ENCODE measurements at places on chromosomes 3 and 15. TPM values are rescaled to one million over a fixed set of nuclear protein-coding genes. Genes with fewer than 3 reads are reported as not detected.

Gene GOLGA8G
- not detected for total RNA-seq

Gene NOX5
- total RNA-seq = not detected

Gene CLK3
- 43.0 TPM for total RNA-seq

Gene SCG5
- total RNA-seq = 2.5 TPM

Gene MUSTN1
- 1.4 TPM for total RNA-seq

Gene VWA5B2
- not detected for total RNA-seq

Gene EPB42
- not detected for total RNA-seq

Gene ZNF860
- total RNA-seq = 1.5 TPM

GRCh38 chr3:125002414-125003368 lies 53.1 kb downstream of the HEG1 start:
- no peak overlapping the region for H3K4me3 ChIP-seq
- no peak for DNase-seq
- peaks cover 47% of the 10 kb centered on the region for H3K36me3 ChIP-seq
- H3K27ac ChIP-seq = no peak overlapping the region
- H3K27me3 ChIP-seq = no peaks in the 10 kb centered on the region

DNA sequence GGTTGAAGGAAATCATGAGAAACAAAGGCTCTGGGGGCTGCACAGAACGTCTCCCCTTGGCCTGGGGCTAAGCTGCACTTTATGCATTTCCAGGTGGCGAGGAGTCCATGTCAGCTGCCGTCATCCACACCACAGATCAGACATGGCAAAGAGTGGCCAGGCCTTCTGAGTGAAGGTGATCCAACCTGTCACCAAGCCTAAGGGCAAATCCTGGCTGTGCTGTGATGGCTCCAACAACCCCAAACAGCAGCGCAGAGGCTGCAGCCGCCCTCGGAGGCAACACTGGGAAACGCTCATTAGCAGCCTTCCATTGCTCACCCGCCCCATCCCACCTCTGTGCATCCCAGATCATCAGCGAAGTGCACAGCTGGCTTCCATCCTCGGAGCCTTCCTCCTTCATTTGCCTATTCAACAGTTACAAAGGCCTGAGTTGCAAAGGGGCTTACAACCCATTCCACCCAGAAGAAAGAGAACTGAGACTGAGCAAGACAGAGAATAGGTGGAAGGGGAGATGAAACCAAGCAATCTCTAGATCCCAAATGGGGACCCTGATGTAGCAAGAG lies 55.7 kb downstream of the SRGAP3 start:
- DNase-seq = no peak
- H3K4me3 ChIP-seq = no peak overlapping the region
- H3K36me3 ChIP-seq = no peaks in the 10 kb centered on the region

- H3K27ac ChIP-seq = no peak overlapping the region
- no peak for DNase-seq
- peaks cover 36% of the 10 kb centered on the region for H3K4me1 ChIP-seq
- H3K27me3 ChIP-seq = no peaks in the 10 kb centered on the region
- H3K4me3 ChIP-seq = no peak overlapping the region
Observed at GRCh38 chr3:29601861-29602585, 321.2 kb downstream of the RBMS3 start.

DNA sequence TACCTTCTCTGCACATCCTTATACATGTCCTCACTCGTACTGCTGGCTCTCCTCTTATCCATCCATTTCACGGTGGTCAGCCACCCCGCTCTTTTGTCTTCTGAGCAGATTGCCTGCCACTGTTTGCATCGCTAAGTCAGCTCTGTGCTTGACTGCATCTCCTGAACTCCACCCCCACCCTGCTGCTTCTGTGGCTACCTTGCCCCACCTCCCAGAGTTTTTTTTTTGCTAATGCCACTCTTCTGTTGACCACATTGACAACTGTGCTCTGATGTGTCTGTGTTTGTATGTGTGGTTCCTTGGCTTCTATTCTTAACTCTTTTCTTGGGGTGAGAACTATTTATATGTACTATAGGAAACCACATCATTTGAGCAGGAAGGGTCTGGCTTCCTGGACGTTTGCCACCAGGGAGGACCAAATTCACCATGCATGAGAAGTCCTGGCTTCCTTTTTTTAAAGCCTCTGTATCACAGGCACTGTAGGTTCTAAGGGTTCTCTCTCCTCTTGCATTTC lies 12.8 kb upstream of the MTMR10 start:
- H3K4me1 ChIP-seq = peaks cover 4% of the 10 kb centered on the region
- H3K27me3 ChIP-seq = no peaks in the 10 kb centered on the region

DNA sequence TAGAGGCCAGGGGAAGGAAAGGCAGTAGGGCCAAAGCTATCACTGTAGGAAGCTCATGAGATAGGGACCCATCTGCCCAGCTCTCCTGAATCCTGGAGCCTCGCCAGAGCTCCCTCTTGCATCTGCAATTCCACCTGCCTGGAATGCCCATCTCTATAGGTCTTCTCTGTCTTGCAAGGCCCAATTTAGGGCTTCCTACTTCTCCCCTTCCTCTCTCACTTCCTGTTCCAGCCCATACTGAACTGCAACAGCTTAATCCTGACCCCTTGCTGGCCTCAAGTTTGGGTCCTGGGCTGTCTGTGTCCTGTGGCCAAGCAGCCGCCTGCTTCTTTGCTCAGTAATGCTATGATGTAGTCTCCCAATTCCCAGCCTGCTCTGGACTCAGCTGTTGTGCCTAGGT lies 3.6 kb upstream of the PTPN23 start:
- H3K4me3 ChIP-seq = no peak overlapping the region
- H3K27me3 ChIP-seq = no peaks in the 10 kb centered on the region
- no peak overlapping the region for H3K27ac ChIP-seq
- H3K4me1 ChIP-seq = peaks cover 20% of the 10 kb centered on the region
- no peak for DNase-seq

DNA sequence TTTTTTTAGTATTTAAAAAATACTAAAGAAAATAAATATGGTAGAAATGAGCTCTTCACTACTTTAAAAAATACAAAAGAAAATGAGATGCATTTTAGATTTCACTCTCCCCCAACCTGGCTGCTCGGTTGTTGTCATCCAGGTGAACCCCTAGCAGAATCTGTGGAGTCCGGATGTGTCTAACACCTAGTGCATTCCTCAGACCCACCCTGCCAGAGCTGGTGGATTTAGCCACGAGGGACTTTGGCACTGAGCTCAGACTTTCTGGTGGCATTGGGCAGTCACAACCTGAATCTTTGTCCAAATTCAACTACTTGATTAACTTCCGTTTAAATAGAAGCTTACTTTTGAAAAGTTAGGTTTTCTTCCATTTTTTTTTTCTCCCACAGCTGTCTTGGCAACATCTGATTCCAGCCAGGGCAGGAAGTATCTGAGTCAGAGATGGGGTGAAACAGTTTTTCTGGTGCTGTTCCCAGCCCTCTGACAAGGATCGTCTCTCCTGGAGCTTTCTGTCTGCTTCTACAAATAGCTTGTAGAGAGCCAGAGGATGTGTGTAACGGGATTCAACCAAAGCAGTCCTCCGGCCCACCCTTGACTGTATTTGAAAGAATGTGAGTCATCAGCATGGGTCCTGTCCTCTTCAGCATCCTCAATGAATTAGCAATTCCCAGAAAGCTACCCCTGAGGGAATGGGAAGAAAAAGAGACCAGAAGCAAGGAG lies 301.8 kb upstream of the MCTP2 start:
- no peaks in the 10 kb centered on the region for H3K27me3 ChIP-seq
- H3K4me1 ChIP-seq = peaks cover 13% of the 10 kb centered on the region
- H3K4me3 ChIP-seq = peak overlapping the region; percentile 3
- DNase-seq = no peak

GRCh38 chr3:59811160-59811559 lies 761.3 kb upstream of the CFAP20DC start:
- no peak overlapping the region for H3K27ac ChIP-seq
- no peak overlapping the region for H3K4me3 ChIP-seq
- peaks cover 51% of the 10 kb centered on the region for H3K4me1 ChIP-seq
- no peak for DNase-seq

- no peaks in the 10 kb centered on the region for H3K36me3 ChIP-seq
- H3K4me3 ChIP-seq = no peak overlapping the region
- no peak overlapping the region for H3K27ac ChIP-seq
- H3K27me3 ChIP-seq = peaks cover 9% of the 10 kb centered on the region
- no peak for DNase-seq
Observed at GRCh38 chr3:76687019-76687418, 352.9 kb upstream of the ROBO2 start.

DNA sequence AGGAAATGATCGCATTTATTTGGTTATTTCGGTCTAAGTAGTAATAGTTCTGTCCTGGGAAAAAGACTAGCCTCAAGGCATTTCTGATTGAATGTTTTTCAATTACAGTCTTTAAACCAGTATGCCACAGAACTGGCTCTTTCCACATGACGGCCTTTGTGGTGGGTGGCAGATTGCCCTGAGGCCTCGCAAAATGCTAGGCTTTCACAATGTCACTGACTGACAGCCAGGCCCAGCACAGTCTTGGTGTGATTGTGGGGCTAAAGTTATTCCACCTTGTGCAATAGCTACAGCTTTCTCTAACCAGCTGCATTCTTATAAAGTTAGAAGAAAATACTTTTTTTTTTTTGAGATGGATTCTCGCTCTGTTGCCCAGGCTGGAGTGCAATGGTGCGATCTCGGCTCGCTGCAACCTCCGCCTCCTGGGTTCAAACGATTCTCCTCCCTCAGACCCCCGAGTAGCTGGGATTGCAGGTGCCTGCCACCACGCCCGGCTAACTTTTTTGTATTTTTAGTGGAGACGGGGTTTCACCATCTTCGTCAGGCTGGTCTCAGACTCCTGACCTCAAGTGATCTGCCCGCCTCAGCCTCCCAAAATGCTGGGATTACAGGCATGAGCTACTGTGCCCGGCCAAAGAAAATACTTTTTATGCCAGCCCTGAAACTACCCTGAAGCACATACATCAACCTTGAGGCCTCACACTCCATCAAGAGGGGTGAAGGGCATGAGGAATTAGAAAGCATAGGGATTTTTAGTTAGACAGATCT lies 2.5 kb upstream of the ADIPOQ start:
- peak overlapping the region; percentile 83 for H3K27ac ChIP-seq
- peaks cover 19% of the 10 kb centered on the region for H3K4me1 ChIP-seq
- H3K27me3 ChIP-seq = peaks cover 5% of the 10 kb centered on the region
- DNase-seq = no peak

GRCh38 chr15:41492597-41493204 lies 973 bp upstream of the ITPKA start:
- peak overlapping the region; percentile 73 for H3K4me3 ChIP-seq
- peaks cover 19% of the 10 kb centered on the region for H3K4me1 ChIP-seq
- H3K27ac ChIP-seq = no peak overlapping the region
- H3K36me3 ChIP-seq = peaks cover 1% of the 10 kb centered on the region
